B cell (primary cell): ENCODE measurements at places on chromosomes 5 and 9.

- no peaks in the 10 kb centered on the region for H3K36me3 ChIP-seq
- no peak for DNase-seq
- no peak overlapping the region for H3K4me3 ChIP-seq
These were observed 182.0 kb downstream of the CCDC192 start for GRCh38 chr5:127885176-127885575.

GRCh38 chr5:67676863-67677262 is 480.3 kb upstream of the CD180 start:
- H3K36me3 ChIP-seq: no peaks in the 10 kb centered on the region
- no peak overlapping the region for H3K4me3 ChIP-seq
- H3K4me1 ChIP-seq: no peaks in the 10 kb centered on the region
- no peaks in the 10 kb centered on the region for H3K27me3 ChIP-seq
- DNase-seq: no peak

GRCh38 chr9:74771672-74772071 is 116.0 kb downstream of the TRPM6 start:
- no peaks in the 10 kb centered on the region for H3K27me3 ChIP-seq
- no peaks in the 10 kb centered on the region for H3K36me3 ChIP-seq

DNA sequence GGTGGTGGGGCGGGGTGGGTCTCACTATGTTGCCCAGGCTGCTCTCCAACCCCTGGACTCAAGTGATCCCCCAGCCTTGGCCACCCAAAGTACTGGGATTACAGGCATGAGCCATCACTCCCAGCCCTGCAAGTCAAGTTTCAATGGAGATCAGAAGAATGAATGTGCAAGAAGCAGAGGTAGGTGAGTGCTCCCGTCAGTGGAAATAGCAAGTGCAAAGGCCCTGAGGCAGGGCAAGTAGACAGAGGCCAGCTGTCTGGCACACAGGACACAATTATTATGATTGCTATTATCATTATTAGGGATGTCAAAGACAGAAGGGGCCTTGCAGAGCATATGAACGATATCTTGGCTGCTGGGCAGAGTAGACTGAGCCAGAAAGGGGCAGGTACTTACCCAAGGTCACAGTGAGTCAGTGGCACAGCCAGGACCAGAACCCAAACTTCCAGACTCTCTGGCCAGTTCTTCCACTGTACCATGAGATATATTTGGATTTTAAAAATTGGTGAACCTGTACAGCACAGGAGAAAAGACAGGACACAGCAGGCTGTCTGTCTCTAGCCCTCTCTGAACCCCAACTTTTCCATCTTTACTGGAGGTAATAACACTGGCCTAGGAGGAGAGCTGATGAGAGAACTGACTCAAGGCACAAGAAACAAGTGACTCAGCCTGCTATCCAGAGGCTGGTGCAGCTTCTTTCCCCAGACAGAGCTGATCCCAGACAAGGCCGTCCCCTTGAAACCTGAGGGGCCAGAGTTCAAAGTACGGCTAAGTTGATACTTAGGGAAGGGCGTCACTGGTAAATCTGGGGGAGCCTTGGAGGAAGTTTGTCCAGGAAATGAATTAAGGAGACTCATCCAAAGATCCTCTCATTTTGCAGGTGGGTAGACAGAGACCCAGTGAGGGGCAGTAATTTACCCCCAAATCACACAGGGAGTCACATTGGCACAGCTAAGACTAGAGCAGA is 1.4 kb downstream of the HDHD3 start:
- no peaks in the 10 kb centered on the region for H3K27me3 ChIP-seq
- no peak overlapping the region for H3K4me3 ChIP-seq
- H3K36me3 ChIP-seq: peaks cover 25% of the 10 kb centered on the region

- DNase-seq: peak; percentile 73
- peak overlapping the region; percentile 60 for H3K27ac ChIP-seq
- no peaks in the 10 kb centered on the region for H3K27me3 ChIP-seq
- peaks cover 20% of the 10 kb centered on the region for H3K36me3 ChIP-seq
These were observed 31.6 kb downstream of the LMNB1 start for GRCh38 chr5:126808521-126808988.

DNA sequence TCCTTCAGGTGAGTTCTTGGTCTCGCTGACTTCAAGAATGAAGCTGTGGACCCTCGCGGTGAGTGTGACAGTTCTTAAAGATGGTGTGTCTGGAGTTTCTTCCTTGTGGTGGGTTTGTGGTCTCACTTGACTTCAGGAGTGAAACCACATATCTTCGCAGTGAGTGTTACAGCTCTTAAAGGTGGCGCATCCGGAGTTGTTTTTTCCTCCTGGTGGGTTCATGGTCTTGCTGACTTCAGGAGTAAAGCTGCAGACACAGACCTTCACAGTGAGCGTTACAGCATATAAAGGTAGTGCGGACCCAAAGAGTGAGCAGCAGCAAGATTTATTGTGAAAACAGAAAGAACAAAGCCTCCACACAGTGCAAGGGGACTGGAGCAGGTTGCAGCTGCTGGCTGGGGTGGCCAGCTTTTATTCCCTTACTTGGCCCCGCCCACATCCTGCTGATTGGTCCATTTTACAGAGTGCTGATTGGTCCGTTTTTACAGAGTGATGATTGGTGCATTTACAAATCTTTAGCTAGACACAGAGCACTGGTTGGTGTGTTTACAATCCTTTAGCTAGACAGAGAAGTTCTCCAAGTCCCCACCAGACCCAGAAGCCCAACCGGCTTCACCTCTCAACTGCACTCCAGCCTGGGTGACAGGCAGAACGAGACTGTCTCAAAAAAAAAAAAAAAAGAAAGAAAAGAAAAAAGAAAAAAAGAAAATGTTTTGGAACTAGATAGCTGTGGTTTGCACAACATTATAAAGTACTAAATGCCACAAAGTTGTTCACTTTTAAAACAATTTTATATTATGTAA is 9.1 kb upstream of the ERMP1 start:
- H3K27me3 ChIP-seq: no peaks in the 10 kb centered on the region
- peaks cover 14% of the 10 kb centered on the region for H3K4me1 ChIP-seq
- DNase-seq: peak; percentile 34
- peak overlapping the region; percentile 8 for H3K4me3 ChIP-seq
- no peak overlapping the region for H3K27ac ChIP-seq

- H3K27ac ChIP-seq: no peak overlapping the region
- H3K27me3 ChIP-seq: no peaks in the 10 kb centered on the region
- H3K4me1 ChIP-seq: no peaks in the 10 kb centered on the region
- H3K36me3 ChIP-seq: no peaks in the 10 kb centered on the region
- no peak for DNase-seq
These were observed 202.6 kb downstream of the SEMA5A start for GRCh38 chr5:9343146-9343850.

- no peaks in the 10 kb centered on the region for H3K4me1 ChIP-seq
- H3K27me3 ChIP-seq: no peaks in the 10 kb centered on the region
- no peak overlapping the region for H3K27ac ChIP-seq
- DNase-seq: no peak
These were observed 10.7 kb downstream of the WNK2 start for GRCh38 chr9:93194641-93195040.

DNA sequence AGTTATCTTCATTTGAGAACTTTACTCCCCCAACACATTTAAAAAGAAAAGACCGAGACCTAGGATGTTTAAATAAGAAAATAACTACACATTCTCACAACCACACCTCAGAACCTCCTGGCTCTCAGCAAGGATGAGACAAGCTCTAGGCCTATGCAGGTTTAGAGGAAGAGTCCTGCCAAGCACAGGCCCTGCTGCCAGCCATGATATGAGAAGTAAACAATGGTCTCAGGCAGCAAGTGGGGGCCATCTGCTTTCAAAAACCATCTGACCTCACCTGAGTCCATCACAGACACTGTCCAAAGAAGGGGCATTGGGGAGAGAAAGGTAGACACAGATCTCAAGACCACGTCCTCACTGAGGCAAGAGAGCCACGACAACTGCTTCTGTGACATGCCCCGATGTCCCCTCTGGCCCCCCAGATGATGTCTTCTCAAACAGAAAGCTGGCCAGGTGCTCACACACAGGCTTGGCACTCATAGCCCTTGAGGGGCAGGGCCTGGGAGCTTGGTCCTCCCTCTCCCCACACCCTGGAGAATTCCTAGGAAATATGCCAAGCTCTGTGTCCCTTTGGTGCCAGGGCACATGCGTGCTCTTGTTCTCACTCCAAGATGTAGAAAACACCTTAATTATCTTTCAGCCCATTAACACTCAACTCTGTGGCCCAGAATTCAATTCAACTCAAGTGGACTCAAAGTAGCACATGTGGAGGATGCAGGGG is 150.4 kb downstream of the FSTL4 start:
- H3K4me1 ChIP-seq: no peaks in the 10 kb centered on the region
- no peaks in the 10 kb centered on the region for H3K27me3 ChIP-seq
- DNase-seq: no peak
- H3K27ac ChIP-seq: no peak overlapping the region

- H3K36me3 ChIP-seq: no peaks in the 10 kb centered on the region
- DNase-seq: peak; percentile 58
- H3K4me3 ChIP-seq: no peak overlapping the region
- no peaks in the 10 kb centered on the region for H3K27me3 ChIP-seq
These were observed 2.8 kb downstream of the SARDH start for GRCh38 chr9:133735415-133735775.

GRCh38 chr5:132065951-132066701 is 5.7 kb downstream of the IL3 start:
- no peaks in the 10 kb centered on the region for H3K36me3 ChIP-seq
- H3K4me3 ChIP-seq: no peak overlapping the region
- no peak for DNase-seq
- H3K27me3 ChIP-seq: no peaks in the 10 kb centered on the region

GRCh38 chr5:93088592-93089389 is 492.2 kb downstream of the NR2F1-AS1 start:
- H3K4me1 ChIP-seq: no peaks in the 10 kb centered on the region
- no peak overlapping the region for H3K27ac ChIP-seq
- no peak overlapping the region for H3K4me3 ChIP-seq

GRCh38 chr9:534886-535285 is 306.6 kb upstream of the DMRT1 start:
- no peaks in the 10 kb centered on the region for H3K36me3 ChIP-seq
- no peak overlapping the region for H3K27ac ChIP-seq
- no peak for DNase-seq
- peaks cover 6% of the 10 kb centered on the region for H3K4me1 ChIP-seq

DNA sequence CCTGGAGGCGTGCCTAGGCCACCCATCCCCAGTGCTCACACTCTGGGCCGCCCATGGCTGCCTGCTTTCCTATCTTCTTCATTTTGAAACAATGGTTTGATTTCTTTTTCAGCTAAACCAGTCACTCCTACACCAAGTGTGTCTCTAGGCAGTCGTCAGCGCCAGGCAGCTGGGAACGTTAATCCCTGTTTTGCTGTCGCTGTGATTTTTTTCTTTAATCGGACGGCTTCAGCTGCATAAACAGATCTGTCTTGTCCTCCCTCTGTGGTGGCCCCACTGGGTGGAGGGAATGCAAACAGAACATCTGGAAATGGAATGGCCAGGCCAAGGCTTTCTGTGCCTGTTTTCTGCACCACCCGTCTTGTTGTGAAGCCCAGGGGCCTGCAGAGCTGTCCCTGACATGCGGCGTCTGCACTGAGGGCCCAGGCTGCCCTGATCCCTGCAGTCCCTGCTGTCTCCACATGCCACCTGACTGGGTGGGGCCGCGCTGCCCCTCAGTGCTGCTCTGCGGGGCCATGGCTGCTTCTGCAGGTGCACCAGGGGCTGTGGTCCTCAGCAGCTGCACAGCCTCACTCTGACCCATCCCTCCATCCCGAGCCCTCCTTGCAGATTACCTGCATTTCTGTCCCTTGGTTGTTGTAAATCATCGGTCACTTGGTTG is 51.5 kb downstream of the WNK2 start:
- H3K27ac ChIP-seq: no peak overlapping the region
- no peak for DNase-seq
- H3K36me3 ChIP-seq: no peaks in the 10 kb centered on the region

DNA sequence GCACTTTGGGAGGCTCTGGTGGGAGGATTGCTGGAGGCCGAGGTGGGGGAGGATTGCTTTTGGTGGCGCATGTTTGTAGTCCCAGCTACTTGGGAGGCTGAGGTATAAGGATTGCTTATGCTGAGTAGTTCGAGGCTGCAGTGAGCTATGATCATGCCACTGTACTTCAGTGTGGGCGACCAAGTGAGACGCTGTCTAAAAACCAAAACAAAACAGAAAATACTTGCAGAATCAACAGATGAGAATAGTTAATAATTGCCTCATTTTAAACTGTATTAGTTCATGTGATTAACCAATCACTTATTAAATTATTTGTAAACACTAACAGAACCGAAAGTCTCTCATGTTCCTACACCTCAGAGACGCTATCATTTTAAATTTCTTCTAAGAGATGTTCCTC is 118.1 kb downstream of the CCDC171 start:
- H3K4me3 ChIP-seq: no peak overlapping the region
- H3K27me3 ChIP-seq: no peaks in the 10 kb centered on the region
- no peak overlapping the region for H3K27ac ChIP-seq
- no peak for DNase-seq

GRCh38 chr5:1297243-1297642 is 2.4 kb upstream of the TERT start:
- H3K4me3 ChIP-seq: no peak overlapping the region
- H3K4me1 ChIP-seq: peaks cover 11% of the 10 kb centered on the region
- peak; percentile 4 for DNase-seq
- H3K36me3 ChIP-seq: no peaks in the 10 kb centered on the region
- peaks cover 10% of the 10 kb centered on the region for H3K27me3 ChIP-seq
- no peak overlapping the region for H3K27ac ChIP-seq

GRCh38 chr5:10172247-10172646 is 77.4 kb downstream of the ATPSCKMT start:
- H3K27me3 ChIP-seq: no peaks in the 10 kb centered on the region
- no peak overlapping the region for H3K27ac ChIP-seq

GRCh38 chr9:137049544-137050449 is 3.8 kb upstream of the NPDC1 start:
- H3K36me3 ChIP-seq: no peaks in the 10 kb centered on the region
- no peak overlapping the region for H3K27ac ChIP-seq
- H3K4me3 ChIP-seq: no peak overlapping the region
- no peaks in the 10 kb centered on the region for H3K27me3 ChIP-seq
- DNase-seq: peak; percentile 62

DNA sequence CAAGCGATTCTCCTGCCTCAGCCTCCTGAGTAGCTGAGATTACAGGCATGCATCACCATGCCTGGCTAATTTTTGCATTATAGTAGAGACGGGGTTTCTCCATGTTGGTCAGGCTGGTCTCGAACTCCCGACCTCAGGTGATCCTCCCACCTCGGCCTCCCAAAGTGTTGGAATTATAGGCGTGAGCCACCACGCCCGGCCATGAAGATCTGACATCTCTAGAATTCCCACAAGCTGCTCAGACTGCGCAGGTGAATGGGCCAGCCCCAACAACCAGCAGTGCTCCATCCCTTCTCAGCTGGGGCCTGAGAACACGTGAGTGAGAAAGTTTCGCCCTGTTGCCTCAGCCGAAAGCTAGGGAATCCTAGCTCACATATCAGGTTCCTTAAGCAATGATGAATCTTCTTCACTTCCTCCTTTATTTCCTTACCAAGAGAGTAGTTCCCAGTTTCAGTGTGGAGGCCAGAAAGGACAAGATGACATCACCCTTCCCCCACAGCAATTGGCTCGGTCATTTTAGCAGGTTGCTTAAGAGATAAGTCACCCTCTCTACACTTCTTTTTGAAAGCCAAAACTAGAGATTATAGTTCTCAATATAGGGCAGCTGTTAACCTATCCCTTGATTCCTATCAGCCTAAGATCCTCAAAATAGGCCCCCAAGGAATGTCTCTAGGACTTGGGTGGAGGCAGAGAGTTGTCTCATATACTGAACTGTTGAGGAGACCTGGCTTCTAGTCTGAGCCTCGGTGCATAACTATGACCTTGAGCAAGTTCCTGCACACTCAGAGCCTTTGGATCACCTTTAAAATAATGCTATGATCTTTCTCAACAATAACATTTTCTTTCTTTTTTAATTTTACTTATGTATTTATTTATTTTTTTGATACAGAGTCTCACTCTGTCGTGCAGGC is 23.9 kb upstream of the PPP2CA start:
- H3K27ac ChIP-seq: no peak overlapping the region
- H3K4me3 ChIP-seq: no peak overlapping the region
- no peaks in the 10 kb centered on the region for H3K27me3 ChIP-seq
- no peak for DNase-seq
